ENCODE measurements at places on chromosomes 2 and 18. TPM values are rescaled to one million over a fixed set of nuclear protein-coding genes. Genes with fewer than 3 reads are reported as not detected.

Gene TCF7L1
- 12.3 TPM for polyA plus RNA-seq

Gene CFAP53
- polyA plus RNA-seq = 5.0 TPM

Gene PLB1
- polyA plus RNA-seq = 1.0 TPM

Gene ALPG
- polyA plus RNA-seq = 0.14 TPM

Gene SCG2
- polyA plus RNA-seq = 0.45 TPM

Gene RAD51AP2
- not detected for polyA plus RNA-seq

Gene OSR1
- polyA plus RNA-seq = 23.3 TPM

Gene RTP5
- polyA plus RNA-seq = 0.13 TPM

Gene ANO7
- 1.1 TPM for polyA plus RNA-seq

Gene DYNAP
- polyA plus RNA-seq = not detected

Gene TTC21B
- polyA plus RNA-seq = 5.0 TPM

Gene UGT1A8
- polyA plus RNA-seq = not detected

All from lung (tissue), 17 donors.